Posterior vena cava (tissue), 2 donors: ENCODE measurements at places on chromosomes 1 and 21.

DNA sequence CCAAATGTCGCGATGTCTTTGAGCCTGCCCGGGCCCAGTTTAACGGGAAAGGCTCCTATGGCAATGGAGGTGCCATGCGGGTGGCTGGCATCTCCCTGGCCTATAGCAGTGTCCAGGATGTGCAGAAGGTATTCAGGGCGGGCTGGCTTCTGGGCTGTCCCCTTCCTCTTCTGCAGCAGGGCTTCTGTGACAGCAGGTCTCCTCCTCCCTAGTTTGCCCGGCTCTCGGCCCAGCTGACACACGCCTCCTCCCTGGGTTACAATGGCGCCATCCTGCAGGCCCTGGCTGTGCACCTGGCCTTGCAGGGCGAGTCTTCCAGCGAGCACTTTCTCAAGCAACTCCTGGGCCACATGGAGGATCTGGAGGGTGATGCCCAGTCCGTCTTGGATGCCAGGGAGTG lies 3.0 kb downstream of the ADPRS start:
- DNase-seq = peak; percentile 72

DNA sequence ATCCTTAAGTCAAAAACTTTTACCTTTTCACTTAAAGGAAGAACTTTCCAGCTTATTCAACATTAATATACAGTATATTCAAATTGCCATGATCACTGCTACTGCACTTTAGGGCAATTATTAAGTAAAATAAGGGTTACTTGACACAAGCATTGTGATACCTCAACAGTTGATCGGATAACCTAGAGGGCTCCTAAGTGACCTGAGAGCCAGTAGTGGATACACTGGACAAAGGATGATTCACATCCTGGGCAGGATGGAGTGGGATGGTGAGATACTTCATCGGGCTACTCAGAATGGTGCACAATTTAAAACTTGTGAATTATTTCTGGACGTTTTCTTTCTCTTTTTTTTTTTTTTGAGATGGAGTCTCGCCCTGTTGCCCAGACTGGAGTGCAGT lies 54.5 kb upstream of the PPM1J start:
- no peak for DNase-seq

DNA sequence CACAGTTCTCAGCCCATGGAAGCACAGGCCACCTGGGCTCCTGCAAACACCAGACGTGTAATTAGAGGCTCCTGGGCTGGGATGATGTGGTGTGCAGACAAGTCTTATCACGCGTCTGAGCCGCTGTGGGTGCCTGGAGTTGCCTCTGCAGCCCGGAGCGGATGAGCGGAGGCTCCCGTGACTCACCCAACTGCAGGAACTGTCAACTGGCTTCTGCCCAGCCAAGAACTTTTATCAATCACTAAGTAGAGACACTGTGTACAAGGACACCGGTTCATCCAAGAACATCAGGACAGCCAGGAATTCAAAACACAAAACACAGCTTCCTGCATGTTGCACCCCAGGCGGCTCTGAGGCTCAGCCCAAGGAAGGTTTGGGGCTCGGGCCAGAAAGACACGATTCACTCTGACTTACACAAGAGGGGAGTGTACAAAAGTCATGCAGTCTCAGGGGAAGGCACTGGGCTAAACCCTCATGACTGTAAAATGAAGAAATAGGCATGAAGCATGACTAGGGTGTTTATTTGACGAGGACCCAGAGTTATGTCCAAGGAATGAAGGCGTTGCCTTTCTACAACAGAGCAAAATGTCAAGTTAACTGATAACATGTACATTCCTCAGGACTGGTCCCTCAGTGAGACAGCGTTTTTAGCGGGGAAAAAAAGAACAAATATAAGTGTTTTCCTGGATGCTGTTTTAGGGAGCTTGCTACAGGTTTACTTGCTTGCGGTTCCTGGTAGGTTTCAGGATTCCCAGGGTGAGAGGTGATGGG lies 21.1 kb downstream of the ERRFI1 start:
- peak; percentile 96 for DNase-seq

GRCh38 chr21:45453308-45453950 lies 48.5 kb downstream of the COL18A1 start:
- DNase-seq = peak; percentile 58

GRCh38 chr1:151993084-151993733 lies 450 bp downstream of the S100A10 start:
- DNase-seq = peak; percentile 86

DNA sequence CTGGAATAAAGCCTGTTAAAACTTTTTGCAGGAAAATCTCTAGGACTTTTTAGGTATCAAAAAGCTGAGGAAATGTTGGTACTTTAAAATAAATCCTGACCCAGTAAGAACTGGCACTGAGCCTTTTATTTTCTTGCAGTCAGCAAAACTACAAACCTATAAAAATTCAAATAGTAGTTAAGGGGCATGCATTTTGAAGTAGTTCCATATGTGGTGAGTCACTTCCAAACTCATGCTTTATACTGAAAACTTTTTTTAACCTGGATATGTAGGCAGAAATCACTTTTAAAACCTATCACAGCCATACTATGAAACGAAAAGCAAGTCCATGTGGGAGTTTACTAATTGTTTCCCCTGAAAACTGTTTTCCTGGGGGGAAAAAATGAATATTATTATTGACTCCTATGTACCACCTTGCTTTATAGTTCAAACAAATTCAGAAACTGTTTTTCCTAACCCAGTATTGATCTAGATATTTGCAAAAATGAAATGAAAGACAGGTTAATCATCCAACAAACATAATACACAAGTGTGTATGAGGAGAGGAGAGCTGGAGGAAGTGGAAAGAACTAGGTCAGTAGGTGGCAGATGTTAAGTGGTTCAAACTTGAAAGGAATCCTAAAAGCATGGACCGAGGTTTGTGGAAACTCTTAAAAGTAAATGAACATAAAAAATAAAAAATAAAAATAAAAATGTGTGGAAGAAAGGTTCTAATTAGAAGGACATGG lies 30.5 kb downstream of the NRIP1 start:
- DNase-seq = no peak

GRCh38 chr1:63668298-63668697 lies 75.1 kb downstream of the PGM1 start:
- no peak for DNase-seq

- no peak for DNase-seq
Observed at GRCh38 chr1:30196457-30196856, 526.9 kb downstream of the MATN1 start.

- DNase-seq = no peak
Observed at GRCh38 chr1:107534632-107535031, 393.8 kb downstream of the NTNG1 start.

- no peak for DNase-seq
Observed at GRCh38 chr1:11880181-11880575, 21.4 kb upstream of the NPPB start.

DNA sequence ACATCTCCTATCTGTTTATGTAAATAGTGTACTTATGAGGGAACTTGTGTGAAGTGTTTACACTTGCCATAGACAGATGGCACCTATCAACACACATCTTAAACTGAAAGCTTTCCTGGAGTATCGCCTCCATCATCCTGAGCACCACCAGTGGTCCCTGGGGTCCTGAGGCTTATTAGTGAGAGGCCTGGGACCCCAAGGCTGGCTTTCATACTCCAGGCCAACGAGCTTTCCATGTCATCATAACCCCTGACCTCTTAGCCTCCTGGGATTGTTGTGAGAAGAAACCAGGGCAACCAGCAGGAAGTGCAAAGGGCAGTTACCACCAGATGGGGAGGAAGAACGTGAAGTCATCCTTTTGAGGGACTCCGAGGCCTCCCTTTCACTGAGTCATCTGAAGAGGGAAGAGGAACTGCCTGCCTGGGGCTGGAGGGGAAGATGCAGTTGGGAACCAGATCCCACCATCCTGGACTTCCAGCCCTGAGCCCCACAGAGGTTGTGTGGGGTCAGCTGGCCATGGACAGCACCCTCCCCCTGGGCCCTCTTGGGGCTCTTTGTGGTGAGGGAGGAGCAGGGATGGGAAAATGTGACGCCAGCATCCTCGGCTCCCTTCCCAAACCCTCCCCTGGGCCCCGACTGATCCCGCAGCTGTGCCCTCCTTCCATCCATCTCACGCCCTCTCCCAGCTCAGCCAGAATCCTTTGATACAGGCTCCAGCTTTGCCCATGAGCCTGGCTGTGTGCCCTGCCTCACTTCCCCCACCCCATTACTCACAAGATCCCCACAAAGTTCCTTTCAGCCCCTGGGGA lies 5.8 kb downstream of the INKA2 start:
- no peak for DNase-seq

- peak; percentile 50 for DNase-seq
Observed at GRCh38 chr1:32884032-32884372, 2.3 kb upstream of the HPCA start.

- no peak for DNase-seq
Observed at GRCh38 chr21:45482899-45483821, 59.1 kb downstream of the SLC19A1 start.

DNA sequence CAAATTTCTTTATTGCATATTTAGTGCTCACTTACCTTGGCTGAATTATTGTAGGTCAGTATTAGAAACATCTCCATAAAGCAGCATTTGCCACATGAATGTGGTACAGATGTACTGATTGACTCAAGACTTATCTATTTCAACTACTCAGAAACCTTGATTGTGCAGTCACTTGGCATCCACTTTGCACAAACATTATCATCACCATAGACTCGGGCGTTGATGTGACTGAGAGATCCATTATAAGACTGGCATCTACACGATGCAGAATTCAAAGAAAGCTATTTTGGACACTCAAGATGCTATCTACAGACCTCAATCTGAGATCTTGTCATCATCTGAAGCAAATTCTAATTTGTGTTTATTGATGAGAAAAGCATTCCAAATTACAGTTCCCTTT lies 102.8 kb upstream of the USP25 start:
- no peak for DNase-seq

DNA sequence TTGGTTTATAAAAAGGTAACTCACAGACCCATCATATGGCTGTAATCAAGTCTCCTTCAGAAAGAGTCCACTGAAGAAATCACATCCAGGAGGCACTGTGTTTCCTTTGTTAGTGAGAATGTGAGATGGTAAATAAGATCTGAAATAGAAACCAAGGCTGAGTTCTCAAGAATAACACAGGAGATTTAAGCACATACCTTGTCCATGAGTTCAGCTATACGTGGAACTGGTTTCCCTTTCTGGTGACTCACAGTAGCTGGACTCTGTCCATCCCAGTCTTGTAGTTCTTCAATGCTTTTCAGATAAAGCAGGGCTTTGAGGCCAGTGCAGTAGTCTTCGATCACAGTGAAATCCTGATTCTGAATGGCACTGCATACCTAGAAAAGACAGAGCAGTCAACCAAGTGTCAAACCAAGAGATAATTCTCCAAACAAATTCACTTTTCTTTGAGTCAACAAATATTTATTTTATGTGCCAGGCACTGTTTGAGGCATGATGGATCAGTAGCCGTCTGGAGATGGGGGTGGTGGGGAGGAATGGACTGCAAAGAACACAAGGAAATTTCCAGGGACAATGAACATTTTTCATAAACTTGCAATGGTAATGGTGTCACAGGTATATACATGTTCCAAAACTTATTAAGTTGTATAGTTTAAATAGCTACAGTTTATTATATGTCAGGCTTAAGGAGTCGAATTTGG lies 471.4 kb downstream of the PTBP2 start:
- no peak for DNase-seq

DNA sequence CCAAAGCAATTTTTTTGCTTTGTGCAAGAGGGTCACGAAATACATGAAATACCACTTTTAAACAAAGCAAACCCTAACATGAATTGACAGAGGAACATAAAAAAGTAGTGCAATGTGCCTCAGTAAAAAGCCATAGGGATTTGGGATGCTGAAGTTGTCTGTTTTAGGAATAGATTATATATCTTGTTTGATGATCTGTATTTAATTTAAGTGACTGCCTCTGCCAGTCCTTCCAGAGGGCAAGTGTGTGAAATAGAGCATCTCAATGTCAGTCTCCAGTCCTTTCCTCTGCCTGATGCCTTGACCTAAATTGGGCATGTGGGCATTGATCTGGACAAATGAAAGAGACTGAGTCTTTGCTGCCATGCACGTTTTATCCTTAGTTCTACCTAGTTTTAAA lies 222.8 kb downstream of the PTPRC start:
- DNase-seq = no peak

- DNase-seq = no peak
Observed at GRCh38 chr1:177995369-177995768, 25.5 kb upstream of the SEC16B start.

GRCh38 chr1:214634267-214634666 lies 31.3 kb downstream of the CENPF start:
- DNase-seq = no peak

DNA sequence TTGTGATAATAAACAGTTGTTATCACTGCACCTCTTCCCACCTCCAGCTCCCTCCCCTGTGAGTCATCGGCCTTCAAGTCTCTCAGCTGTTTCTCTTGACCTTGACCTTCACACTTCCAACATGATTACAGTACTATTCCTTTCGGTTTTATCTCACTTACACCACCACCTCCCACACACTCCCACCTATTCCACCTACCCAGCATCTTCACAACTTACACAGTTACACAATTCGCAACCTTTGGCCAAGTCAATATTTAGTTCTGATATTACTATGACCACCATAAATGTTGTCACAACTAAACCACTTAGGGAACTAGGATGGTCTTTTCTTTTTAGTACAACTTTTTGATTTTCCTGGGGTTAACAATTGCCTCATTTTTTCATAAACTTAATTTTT lies 60.2 kb downstream of the RIPK4 start:
- DNase-seq = peak; percentile 5

DNA sequence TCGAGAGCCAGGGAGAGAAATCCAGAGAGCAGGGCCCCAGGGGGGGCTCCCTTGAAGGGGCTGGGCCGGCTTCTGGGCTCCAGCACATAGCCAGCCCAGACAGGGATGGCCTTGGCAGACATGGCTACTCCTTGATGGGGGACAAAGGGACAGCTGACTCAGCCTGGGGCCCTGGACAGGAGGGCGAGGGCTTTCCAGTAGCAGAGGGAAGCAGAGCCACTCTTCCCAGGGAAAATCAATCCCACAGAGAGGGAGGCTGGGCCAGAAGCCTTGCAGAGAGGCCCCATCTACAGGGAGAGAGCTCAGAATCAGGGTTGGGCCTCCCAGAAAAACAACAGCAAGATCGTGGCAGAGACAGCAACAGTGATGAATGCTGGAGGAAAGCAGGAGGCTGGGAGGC lies 15.6 kb downstream of the IGFN1 start:
- no peak for DNase-seq

DNA sequence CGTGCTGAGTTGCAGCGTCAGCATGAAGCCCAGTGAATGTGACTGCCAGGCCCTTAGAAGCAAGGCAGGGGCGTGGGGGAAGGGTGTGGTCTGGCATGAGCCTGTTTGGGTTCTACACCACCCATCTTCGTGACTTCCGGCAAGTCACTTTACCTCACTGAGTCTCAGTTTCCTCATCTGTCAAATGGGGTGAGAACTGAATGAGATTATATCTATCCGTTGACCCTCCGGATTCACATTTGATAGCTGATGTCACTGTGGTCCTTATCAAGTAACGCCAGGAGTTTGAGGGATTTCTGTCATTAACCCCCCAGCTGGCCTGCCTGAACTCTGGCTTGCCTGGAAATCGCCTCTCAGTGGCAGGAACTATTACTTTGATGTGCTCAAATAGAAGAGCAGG lies 15.6 kb downstream of the MRPL37 start:
- DNase-seq = no peak

DNA sequence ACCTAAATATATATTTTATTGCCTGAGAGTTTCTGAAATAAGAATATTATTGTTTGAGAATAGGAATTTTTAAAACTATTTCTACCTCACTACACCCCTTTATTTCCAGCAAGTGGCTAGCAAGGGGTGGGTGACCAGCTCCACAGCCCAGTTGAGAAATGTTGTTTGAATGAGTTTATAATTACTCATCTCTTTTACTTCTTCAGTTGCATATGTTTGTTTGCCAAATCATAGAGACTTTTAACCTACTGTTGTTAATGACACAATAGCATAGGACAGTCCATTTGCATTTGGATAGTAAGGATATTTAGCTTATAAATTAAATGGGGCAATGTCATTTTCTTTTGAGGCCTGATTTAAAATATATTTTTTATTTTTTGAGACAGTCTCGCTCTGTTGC lies 127.8 kb downstream of the NRDC start:
- no peak for DNase-seq
